ENCODE measurements at places on chromosomes 5 and 9.

- DNase-seq = no peak
These were observed 218.1 kb upstream of the WWC1 start for GRCh38 chr5:168073311-168073710.

DNA sequence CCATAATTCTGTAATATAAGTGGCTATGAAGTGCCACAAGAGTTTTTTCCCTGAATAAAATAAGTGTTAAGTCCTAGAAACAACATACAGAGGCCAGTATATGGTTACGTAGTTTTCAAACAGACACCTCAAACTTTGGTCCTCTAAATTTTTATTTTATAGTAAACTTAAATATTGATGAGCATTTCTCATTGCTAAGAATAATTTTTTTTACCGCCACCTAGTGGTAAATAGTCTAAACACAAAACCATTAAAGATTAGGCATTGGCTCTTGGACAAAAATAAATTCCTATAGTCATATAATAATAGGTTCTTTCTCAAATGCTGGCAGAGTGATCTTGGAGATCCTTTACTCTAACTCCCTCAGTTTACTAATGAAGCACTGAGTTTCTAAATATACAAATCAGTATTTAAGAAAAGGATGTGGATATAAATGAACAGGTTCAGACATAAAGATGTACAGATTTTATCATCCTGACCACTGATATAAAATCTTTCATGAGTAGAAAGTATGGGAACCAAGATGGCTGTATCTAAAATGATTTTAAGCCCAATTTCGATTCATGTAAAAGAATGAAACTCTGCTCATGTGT is 136.2 kb downstream of the FANCC start:
- no peak for DNase-seq

GRCh38 chr5:180495991-180496741 is 2.0 kb downstream of the CNOT6 start:
- no peak for DNase-seq

DNA sequence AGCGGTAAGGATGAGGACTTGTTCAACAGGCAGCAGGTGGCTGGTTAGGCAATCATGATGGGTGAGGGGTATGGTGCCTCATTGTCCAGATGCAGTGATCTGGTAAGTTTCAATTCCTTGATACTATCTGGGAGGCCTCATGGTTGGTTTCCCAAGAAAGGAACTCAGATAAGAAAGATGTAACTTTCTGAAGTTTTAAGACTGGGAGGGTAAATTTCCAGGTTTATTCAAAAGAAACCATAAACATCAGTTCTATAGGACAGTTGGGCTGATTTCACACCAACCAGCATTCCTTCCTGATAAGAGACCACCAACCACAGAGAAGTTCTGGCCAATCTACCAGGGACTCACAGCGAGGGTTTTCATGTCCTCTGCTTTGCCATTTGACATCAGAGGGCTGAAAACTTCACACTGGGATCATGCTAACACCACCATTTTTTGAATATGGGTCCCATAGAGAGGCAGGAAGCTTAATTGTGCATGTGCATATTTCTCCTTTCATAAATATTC is 773 bp upstream of the AGGF1 start:
- no peak for DNase-seq

GRCh38 chr5:76537073-76537543 is 86.1 kb downstream of the F2RL2 start:
- DNase-seq = no peak

GRCh38 chr5:59863777-59864176 is 29.7 kb downstream of the PDE4D start:
- no peak for DNase-seq

DNA sequence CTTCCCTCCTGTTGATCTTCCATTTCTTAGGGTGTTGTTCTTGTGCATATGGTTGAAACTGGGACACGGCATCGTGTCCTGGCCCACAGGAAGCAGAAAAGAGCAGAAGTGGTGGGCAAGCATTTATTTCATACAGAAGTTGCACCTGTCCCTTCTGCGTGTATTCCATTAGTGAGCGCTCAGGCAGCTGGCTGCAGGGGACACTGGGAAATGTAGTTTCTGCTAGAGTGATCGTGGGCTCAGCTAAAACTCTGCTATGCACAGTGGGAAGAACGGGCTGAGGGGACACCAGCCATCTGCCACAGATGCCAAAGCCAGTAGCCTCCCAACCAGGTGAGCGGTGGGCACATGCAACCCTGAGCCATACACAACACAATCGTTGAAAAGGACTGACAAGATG is 57.4 kb upstream of the ASS1 start:
- DNase-seq = no peak

- DNase-seq = no peak
These were observed 36.1 kb downstream of the SLC22A5 start for GRCh38 chr5:132405646-132406045.

GRCh38 chr9:16727452-16728136 is 142.9 kb downstream of the BNC2 start:
- no peak for DNase-seq

- DNase-seq = no peak
These were observed 153.6 kb upstream of the CD180 start for GRCh38 chr5:67350185-67350584.

All from activated CD4-positive, alpha-beta memory T cell treated with anti-CD3 and anti-CD28 coated beads for 36 hours (primary cell).